D721Med (cell line): ENCODE measurements at places on chromosomes 12 and 14.
A peak's percentile ranks its signal among the peaks of the same experiment; 100 is the strongest.

DNA sequence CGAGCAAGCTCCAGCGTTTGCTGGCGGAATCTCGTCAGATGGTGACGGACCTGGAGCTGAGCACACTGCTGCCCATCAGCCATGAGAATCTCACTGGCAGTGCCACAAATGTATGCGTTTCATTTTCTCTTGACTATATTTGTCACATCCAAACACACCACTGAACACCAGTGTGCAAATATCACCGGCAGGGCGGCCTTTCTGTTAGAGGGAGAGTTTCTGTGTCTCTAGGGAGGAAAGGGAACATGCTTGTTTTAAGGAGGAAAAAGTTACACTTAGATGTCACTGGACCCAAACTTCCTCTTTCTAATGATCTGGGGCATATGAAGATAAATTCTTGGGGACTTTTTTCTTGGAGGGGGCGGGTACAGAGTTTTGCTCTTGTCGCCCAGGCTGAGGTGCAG is 21.9 kb upstream of the HIP1R start:
- DNase-seq, result no peak

GRCh38 chr12:116210131-116210530 is 67.4 kb downstream of the MED13L start:
- DNase-seq, result no peak

GRCh38 chr14:105891631-105892452 is 365.5 kb downstream of the TMEM121 start:
- DNase-seq, result no peak

DNA sequence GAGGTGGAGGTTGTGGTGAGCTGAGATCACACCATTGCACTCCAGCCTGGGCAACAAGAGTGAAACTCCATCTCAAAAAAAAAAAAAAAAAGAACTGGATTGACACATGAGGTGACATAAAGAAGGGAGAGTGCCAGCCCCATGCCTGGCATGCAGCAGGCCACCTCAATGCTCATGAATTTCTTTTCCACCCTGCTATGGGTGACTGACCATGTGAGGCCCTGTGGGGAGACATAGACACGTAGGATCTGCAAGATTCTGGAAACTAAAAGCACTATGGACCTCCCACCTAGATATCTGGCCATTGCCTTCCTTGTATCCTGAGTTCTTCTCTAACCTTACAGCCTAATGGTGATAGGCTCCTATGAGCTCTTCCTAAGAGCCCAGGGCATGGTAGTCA is 5.6 kb upstream of the ACTN1 start:
- DNase-seq, result no peak

DNA sequence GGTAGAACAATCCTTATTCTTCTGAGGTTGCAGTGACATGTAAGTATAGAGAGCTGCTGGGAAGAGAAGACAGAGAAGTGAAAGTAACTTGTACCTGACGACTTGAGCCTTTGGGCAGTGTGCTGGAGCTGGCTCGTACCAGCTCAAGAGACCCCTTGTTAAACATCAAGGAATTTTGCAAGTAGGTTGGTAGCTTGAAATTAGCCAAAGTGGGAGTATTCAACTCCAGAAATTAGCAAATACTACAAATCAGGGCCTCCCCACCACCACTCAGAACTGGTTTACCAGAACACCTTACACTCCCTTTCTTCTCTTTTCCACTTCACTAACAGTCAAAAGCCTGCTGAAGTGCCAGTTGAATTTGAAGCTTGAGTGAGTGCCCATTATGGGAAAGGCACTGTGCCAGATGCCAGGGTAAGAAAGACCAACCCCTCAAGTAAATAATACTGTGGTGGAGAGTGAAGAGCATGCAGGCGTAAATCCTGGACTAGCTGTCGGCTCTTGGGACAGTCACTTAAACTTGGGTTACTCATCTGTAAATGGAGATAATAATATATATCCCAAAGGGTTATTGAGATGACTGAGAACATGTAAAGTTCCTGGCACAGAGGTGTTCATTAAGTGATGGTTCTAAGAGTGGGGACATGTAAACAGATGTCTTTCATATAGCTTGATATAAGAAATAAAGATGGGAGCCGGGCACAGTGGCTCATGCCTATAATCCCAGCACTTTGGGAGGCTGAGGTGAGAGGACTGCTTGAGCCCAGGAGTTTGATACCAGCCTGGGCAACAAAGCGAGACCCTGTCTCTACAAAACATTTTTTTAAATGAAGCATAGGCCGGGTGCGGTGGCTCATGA is 27.0 kb upstream of the EID3 start:
- DNase-seq, result no peak

DNA sequence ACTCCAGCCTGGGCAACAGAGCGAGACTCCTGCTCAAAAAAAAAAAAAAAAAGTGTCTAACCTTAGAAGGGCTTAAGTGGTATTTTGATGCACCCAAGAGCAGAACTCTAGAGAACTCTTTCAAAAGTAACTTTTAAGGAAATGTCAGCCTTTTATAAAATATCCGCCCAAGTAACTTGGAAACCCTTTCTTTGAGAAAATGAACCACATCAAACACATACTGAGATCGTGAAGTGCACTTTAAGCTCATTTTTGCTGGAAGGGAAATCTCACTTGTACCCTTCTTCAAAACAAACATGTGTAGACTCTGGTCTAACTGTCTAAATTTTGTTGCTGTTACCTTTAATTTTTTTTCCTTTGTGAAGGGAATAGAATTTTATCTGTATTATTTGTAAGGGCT is 5.5 kb downstream of the C12orf56 start:
- DNase-seq, result no peak

- DNase-seq, result no peak
Measured at GRCh38 chr12:12919666-12920435, 28.5 kb downstream of the GPRC5A start.

DNA sequence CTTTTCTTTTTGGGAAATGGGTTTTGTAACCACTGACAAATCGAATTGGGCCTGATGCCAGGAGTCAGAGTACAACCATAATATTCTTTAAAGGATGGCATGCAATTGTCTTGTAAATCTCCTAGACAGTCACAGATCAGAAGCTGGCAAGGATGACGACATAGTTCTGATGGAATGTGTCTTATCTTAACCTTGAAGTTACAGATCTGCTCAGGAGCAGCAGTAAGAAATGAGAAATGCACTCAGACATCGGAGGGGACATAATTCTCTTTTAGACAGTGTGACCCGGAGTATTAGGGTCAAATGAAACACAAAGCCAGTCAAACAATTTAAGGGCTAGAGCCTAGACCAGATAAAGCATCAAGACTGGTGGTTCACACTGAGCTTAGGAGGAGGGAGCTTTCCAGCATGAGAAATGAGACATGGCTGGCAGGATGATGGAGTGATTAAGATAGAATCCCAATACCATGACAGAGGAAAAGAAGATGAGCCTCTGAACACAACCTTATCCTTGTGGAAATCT is 17.5 kb downstream of the CBX5 start:
- DNase-seq, result no peak

DNA sequence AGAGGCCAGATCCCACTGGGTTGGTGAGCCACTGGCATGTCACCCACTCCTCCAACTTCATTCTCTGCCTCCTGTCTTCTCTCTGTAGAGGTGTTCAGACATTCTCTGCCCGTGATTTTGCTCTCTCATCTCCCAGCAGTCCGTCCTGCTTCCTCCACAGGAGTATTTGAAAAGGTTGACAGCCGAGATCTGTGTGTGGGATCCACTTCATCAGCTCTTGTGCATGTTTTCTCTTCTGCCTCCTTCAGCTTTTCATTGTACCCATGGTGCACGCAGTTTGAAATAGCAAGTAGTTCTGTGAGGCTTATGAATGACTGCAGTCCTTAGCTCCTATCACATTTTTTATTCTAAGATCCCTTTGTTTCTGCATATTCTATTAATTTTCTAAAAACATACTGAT is 34.8 kb downstream of the ZC3H14 start:
- DNase-seq, result no peak

DNA sequence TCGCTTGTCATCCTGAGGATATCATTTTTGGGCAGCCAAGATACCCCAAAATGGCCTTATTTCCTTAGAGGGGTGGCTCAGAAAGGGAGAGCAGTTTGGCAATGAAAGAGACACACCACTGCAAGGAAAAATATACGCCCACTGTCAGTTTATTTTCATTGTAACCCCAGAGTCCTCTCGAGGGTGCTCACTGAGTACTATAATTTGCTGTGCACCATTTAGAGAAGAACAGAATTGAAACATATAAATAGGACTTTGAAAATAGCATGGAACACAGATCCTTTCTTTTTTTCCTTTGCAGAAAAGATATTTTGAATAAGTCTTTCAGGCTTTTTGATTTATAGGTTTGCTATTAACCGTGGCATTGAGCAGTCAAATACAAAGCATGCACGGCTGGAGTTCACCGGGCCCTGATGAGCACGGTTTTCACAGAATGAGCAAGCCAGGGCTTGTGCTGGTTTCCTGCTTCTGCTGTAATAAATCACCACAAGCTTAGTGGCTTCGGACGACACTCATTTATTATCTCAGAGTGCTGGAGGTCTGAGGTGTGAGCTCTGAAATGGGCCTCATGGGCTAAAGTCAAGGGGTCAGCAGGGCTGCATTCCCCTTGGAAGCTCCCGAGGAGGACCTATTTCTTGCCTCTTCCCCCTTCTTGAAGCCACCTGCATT is 152.3 kb downstream of the ZNF664 start:
- no peak for DNase-seq

GRCh38 chr12:3103806-3104205 is 26.6 kb downstream of the TSPAN9 start:
- no peak for DNase-seq

DNA sequence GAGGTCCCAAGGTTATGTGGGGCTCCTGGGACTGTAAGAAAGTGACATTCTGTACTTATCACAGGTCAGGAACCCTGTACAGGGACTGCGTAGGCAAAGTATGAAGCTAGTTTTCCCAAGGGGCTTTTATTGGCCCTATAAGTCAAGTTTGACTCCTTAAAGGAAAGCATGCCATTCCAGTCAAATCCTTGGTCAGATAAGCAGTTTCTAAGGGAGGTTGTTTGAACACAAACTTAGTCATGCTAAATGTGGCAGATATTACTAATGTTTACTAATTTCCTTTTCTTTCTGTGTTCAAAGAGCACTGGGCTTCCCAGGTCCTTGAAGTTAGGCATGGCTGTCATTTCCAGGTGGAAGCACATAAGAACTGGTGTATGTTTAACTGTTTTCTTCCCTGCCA is 472.4 kb downstream of the ATP23 start:
- no peak for DNase-seq

DNA sequence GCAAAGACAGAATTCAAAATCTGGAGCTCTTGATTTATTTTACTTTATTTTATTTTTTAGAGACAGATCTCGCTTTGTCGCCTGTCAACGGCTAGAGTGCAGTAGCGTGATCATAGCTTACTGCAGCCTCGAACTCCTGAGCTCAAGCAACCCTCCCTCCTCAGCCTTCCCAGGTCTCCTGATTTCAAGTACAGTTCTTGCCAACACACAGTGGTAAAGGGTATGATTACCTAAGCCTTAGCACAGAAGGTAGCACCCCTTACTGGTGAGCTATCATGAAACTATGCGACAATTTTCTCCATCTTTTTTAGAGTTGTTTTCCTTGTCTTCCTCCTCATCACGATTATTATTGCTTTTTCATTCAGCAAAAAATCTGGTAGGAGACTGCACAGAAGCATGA is 94.3 kb upstream of the ETV6 start:
- no peak for DNase-seq

- DNase-seq, result no peak
Measured at GRCh38 chr12:64034901-64035576, 187.1 kb downstream of the KICS2 start.

GRCh38 chr12:116697305-116697704 is 40.6 kb downstream of the SPRING1 start:
- DNase-seq, result peak; percentile 44

GRCh38 chr14:100907240-100907639 is 3.7 kb upstream of the RTL1 start:
- DNase-seq, result no peak

GRCh38 chr14:93962701-93963601 is 13.4 kb downstream of the ASB2 start:
- no peak for DNase-seq

- DNase-seq, result no peak
Measured at GRCh38 chr14:51443195-51444018, 203.4 kb downstream of the TMX1 start.

GRCh38 chr12:6334940-6335450 is 6.9 kb downstream of the TNFRSF1A start:
- DNase-seq, result no peak

GRCh38 chr12:90015228-90015627 is 306.6 kb upstream of the ATP2B1 start:
- no peak for DNase-seq

GRCh38 chr12:15608941-15609340 is 180.2 kb downstream of the EPS8 start:
- no peak for DNase-seq

DNA sequence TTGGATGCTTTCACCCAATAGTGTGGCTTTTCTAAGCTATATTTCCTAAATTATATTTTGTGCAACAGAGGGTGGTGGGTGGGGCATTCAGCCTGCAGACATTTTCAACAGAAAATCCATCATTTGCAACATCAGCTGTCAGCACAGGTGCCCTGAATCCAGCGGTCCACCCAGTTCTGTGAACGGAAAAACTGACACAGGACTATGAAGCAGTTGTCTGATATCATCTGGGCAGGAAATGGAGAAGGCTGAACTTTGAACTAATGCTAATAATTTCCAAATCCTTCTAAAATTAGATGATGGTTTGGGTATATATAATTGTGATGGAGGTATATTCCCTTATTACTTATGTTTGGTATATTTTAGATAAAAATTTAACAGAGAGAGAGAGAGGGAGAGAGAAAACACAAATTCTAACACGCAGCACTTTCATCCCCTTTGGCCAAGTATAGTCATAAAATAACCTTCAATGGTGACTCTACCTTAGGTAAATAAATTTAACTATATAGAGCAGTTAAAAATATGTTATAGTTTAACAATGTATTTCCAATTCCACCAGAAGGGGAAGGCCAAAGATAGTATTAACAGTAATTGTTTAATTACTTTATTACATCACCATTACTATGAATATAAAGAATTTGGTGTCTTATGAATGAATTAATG is 58.3 kb upstream of the PTPRB start:
- DNase-seq, result no peak

GRCh38 chr12:130835011-130835410 is 4.0 kb downstream of the STX2 start:
- DNase-seq, result no peak

GRCh38 chr12:14239350-14239934 is 126.0 kb upstream of the ATF7IP start:
- no peak for DNase-seq

DNA sequence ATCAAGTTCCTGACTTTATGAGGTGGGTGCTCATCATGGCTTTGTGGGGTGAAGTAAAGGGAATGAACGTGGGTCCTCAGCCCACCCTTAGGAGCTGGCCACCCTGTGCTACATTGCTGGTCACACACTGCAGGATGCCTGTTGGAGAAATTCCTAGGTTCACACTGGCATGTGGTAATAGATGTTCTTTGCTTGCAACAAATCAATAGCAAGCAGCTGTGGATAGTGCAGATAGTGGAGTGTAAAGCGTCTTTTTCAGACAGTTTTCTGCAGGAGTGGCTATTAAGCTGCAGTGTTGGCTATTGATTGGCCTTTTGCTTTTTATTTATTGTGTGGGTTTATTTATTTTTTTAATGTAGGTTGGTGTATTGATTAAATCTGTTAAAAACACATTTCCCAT is 822.7 kb downstream of the NRXN3 start:
- DNase-seq, result no peak
